Erythroblast (primary cell): ENCODE measurements at places on chromosomes 6 and 20.
A peak's percentile ranks its signal among the peaks of the same experiment; 100 is the strongest.

GRCh38 chr6:3451498-3451897, 5.4 kb downstream of the SLC22A23 start:
- no peak for DNase-seq

DNA sequence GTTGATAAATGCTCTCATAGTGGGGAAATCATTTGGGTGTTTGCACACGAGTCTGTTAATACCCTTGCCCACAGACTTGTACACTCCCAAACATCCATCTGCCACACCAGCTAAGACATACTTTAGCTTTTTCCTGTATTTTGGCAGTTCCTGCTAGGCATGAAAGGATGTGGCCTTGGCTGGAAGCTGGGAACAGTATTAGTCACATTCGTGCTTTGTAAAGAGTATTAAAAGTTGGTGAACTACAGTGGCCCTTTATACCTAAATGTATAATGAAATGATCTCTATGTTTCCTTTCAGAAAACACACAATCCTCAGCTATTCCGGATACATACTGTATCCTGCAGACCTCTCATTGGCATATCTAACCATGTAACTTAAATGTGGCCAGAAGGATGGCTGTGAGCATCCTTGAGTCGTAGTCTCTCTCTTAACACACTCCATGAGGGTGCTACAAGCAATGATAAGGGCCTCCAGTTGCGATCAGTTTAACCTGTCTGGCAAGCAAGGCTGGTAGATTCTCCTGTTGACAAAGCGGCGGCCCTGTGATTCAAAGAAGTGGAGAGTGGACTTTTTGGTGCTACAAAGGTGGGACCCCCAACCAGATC, 1.5 kb downstream of the LEMD2 start:
- peak; percentile 56 for DNase-seq

DNA sequence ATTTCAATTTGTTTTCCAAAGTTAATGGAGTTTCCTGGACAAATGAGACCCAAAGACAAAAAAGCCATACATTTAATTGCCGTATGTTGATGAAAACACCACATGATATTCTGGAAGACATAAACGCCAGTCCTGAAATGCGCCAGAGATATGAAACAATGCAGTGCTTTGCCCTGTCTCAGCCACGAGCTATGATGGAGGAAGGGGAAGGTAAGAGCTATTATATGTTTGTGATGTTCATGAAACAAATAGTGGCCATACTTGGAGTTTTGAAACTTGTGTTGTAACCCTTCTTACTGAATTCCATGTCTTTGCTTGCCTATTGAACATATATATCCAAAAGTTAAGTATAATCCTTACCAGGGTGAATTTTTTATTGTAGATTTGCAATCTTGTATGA, 125.9 kb downstream of the NCOA3 start:
- DNase-seq: no peak

GRCh38 chr6:128848212-128848935, 34.6 kb upstream of the LAMA2 start:
- no peak for DNase-seq

DNA sequence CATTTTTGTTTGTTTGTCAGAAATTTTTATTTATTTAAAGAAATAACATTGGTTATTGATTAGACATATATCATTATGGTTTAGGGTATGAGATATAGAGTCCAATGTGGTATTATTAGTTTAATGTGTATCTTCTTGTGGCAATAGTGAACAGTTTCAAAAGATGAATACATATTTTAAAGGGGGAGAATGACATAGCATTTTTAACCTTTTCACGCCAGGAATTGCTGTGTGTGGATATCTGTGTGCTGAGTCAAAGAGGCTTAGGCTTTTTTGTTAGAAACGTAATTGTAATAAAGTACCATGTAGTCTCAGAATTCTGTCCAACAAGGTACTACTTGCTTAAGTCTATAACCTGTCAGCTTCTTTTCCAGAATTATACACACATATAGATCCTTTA, 451.6 kb downstream of the ADGRB3 start:
- no peak for DNase-seq

- no peak for DNase-seq
Observed at GRCh38 chr6:44854712-44855443, 467.4 kb downstream of the CDC5L start.

- DNase-seq: no peak
Observed at GRCh38 chr6:146578054-146578453, 20.7 kb upstream of the ADGB start.

DNA sequence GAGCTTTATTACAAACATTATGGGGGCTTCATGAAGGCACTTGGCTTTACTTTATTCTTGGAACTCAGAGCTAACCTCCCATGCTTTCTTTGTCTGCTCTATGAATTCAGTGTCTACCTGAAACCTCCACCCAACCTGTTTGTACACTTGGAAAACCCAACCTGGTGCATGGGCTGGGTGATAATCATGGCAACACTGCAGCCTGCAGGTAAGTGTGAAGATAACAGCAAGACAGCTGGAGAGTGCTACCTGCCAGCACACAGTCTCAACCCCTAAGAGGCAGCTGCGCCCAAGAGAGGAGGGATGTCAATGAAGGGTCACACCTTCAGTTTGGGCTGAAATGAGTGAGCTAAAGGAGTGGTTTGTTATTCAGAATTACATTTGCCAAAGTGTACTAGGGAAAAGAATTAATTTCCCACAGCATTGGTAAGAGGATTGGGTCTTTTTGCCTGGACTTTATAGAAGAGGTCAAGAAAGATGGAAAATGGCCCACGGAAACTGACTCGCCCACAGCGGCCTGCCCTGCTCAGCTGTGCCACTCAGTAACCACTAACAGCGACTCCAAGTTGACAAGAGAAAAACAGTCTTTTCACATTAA, 24.4 kb downstream of the FOXQ1 start:
- no peak for DNase-seq

DNA sequence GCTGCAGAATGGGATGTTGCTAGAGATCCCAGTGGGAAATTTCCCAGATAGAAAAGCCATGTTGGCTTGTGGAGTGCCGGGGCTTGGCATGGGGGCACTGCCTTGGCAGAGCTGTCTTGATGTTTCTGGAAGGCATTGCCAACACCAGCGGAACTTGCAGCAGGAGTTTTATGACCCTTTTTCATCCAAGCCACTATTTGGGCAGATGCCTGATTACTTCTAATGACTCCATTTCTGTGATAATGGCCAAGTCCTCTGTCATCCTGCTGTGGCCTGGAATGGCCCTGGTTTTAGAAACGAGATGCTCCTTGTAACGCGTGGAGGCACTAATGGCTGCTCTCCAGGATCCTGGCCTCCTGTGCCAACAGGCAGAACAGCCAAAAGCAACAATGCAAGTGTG, 229.0 kb downstream of the ZNF217 start:
- no peak for DNase-seq

DNA sequence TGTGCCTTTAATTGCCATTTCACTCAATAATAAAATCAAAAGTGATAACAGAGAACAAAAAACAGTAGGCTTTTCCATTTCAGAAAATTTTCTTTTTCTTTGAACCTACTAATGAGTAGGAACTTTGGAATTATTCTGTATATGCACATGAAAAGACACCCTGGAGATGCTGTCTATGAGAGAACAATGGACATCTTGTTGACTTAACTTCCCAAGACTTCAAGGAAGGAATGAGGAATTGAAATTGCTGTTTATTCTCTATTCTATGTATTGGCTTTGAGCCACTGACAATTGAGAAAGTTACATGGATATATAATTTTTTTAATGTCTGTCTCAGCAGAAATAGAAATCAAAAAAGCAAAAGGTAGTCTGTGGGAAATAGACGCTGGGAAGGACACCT, 98.6 kb upstream of the PCSK2 start:
- no peak for DNase-seq

DNA sequence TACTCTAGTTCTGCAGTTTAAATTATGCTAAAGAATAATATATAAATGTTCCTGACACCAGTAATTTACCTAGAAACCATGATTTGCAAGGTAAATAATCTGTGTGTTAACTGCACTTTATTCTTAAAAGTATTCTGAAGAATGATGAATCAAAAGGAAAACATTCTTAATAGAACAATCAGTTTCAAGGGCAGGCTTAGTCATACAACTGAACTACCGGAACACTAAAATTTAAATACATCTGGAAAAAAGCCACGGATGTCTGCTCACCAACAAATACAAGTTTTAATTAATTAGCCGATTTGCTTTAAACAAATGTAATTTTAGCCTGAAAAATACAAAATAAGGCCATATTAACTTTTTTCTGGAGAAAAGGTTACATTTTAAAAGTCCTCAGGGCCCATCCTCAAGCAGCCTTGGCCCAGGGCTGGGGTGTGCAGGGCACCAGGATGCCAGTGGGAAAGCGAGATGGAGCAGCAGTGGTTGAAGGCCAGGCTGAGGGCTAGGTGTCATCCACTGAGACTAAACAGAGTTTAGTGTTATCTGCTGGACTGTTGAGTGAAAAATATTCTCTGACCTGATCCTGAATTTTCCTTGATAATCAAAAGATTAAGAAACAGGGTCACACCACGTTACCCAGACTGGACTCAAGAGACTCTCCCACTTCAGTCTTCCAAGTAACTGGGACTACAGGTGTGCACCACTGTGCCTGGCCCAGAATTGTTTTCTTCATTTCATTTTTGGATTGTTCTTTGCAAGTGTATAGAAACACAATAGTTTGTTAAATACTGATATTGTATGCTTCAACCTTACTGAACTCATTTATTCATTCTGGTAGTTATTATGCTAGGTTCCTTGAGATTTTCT, 88.2 kb upstream of the DST start:
- DNase-seq: no peak

- no peak for DNase-seq
Observed at GRCh38 chr6:3928111-3928510, 78.9 kb downstream of the FAM50B start.

GRCh38 chr20:11650566-11650965, 267.1 kb upstream of the BTBD3 start:
- DNase-seq: no peak

- no peak for DNase-seq
Observed at GRCh38 chr20:42641886-42642285, 547.8 kb downstream of the PTPRT start.

GRCh38 chr20:11182720-11183119, 508.9 kb upstream of the JAG1 start:
- no peak for DNase-seq

DNA sequence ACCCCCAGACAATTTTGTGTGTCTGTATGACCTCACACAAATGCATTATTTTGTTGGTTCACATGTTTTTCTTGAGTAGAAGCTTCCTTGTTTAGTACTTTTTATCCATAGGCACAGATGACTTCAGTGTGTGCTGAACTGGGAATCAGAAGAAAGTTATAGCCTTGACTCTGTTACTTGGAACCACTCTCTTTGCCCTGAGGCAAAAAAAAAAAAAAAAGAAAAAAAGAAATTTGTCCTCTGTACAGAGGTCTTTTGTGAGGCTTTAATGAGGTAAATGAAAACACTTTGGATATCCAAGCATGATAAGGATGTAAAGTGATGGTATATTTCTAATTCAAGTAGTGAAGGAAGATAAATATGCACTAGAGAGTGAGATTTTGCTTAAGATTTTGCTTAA, 51.9 kb downstream of the TRMT11 start:
- DNase-seq: no peak

DNA sequence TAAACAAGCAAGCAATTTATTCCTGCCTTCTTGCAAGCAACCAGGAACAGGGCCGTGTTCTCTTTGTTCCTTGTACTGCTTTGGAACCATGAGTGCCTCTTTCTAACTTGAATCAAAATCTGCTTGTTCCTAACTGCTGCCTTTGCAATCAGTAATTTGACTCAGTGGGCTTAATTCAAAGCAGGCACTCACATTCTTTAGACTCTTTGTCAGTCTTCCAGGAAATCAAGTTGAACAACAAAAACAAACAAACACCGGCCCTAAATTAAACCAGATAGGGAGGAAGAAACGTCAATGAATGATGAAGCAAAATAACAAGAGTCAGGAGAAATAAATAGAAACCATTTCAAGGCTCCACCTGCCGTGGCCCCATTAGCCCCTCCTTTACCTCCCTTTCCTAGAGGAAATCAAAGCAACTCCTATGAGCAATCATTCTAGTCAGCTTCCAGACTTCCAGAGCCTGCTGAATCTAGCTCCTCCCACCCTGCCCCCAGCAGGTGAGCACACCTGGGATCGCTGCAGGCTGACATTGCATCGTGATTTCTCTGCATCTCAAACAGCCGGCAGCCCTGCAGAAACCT, 582.2 kb upstream of the FLRT3 start:
- no peak for DNase-seq

GRCh38 chr6:89244241-89244985, 27.3 kb upstream of the GABRR1 start:
- DNase-seq: no peak
